ENCODE measurements at places on chromosomes 12 and 14.

- no peak for DNase-seq
Observed at GRCh38 chr14:34911209-34912150, 36.3 kb upstream of the BAZ1A start.

DNA sequence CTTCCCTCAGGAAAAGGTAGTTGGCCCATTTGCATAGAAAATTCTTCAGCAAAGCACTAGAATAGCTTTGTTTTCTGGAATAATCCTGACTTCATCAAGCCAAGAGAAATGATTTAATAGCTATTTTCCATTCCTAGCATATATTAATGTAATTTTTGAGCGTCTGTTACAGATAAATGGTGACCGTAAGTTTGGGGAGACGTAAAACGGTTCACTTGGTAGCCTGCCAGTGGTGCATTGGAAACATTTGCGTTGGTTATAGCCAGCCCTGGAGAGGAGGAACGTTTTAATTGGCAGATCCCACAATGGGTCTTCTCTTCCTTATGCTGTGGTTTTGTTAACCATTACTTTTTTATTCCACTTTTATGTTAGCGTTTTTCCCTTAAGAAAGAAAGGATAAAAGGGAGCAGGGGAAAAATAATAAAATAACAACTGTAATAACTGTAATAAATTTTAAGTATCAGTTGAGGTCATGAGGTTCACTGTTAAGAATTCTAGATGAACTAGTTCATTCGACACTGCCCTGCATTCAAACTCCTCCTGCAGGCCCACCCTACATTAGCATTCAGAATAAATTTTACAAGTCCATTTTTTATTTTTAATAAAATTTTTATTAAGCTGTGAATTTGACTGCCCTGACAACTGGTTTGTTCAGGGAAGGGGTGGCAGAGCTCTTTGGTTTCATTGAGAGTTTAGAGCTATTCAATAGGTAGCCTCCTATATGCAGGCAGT lies 300.7 kb downstream of the ERC1 start:
- DNase-seq: no peak

DNA sequence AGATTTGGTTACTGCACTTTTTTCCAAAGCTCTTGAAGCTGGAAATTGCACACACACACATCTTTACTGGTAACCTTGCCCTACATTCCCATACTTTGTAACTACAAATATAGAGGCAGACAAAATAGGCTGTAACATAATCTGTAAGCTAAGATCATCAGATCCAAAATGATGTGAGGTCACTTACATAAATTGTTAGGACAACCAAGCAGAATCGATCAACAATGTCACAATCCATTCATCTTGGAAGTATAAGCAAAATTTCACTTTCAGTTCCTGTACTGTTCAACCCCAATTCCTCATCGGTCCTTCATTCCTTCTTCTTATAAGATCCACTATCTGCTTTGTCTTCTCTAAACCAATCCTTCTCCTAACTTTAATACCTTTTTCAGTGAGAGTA lies 72.6 kb downstream of the EPS8 start:
- no peak for DNase-seq

DNA sequence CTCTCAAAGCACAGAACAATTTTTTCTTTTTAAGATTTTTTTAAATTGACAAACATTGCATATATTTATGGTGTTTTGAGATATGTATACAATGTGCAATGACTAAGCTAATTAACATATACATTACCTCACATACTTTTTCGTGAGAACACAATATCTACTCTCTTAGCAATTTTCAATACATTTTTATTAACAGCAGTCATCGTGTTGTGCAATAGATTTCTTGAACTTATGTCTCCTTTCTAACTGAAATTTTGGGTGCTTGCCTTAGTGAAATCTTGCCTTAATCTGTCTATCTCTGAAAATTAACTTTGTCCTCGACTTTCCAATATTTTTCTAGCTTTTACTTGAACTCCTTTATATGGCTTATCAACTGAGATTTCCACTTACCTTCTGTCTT lies 6.8 kb downstream of the OR10A7 start:
- DNase-seq: no peak

GRCh38 chr14:76271041-76271755 lies 104.7 kb upstream of the ESRRB start:
- no peak for DNase-seq

- no peak for DNase-seq
Observed at GRCh38 chr12:15863984-15864383, 18.2 kb upstream of the STRAP start.

DNA sequence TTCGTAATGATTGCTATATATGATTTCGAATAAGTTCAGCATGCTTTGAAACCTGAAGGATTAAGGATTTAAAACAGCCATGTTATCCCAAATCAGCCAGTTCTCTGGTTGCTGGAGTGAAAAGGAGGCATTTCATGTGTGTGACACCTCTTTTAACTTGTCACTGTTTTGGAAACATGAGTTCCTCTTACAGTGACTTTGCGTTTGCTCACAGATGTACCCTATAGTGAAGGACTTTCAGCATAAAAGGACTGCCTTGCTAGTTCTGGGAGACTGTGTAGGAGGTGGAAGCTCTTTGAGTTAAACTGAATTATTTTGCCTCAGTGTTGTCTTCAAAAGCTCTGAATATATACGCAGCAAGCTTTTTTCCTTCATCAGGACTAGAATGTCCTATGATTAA lies 7.6 kb downstream of the RNASE11 start:
- DNase-seq: no peak

DNA sequence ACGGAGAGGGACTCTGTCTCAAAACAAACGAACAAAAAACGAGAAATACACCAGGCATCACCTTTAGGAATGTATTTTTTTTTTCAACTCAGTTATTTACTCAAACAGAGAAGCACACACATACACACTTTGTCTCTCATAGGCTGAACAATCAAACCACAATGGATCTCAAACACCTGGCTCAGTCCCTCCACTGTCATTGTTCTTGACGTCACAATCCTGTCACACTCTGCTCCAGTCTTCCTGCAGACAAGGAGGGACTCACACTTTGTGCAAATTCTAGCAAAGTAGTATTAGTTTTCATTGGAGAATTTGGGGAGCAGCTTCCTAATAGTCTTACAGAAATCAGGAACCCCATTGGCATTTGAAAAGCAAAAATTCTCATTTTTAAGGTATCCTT lies 727.8 kb downstream of the BCL11B start:
- DNase-seq: no peak

- DNase-seq: no peak
Observed at GRCh38 chr12:67689385-67689784, 40.8 kb downstream of the DYRK2 start.

- no peak for DNase-seq
Observed at GRCh38 chr14:101977311-101978071, 13.1 kb downstream of the DYNC1H1 start.

- no peak for DNase-seq
Observed at GRCh38 chr12:51081421-51081820, 2.0 kb downstream of the CSRNP2 start.

GRCh38 chr12:75452675-75453330 lies 27.8 kb upstream of the GLIPR1 start:
- no peak for DNase-seq

GRCh38 chr12:89470741-89471509 lies 53.7 kb downstream of the GALNT4 start:
- no peak for DNase-seq

DNA sequence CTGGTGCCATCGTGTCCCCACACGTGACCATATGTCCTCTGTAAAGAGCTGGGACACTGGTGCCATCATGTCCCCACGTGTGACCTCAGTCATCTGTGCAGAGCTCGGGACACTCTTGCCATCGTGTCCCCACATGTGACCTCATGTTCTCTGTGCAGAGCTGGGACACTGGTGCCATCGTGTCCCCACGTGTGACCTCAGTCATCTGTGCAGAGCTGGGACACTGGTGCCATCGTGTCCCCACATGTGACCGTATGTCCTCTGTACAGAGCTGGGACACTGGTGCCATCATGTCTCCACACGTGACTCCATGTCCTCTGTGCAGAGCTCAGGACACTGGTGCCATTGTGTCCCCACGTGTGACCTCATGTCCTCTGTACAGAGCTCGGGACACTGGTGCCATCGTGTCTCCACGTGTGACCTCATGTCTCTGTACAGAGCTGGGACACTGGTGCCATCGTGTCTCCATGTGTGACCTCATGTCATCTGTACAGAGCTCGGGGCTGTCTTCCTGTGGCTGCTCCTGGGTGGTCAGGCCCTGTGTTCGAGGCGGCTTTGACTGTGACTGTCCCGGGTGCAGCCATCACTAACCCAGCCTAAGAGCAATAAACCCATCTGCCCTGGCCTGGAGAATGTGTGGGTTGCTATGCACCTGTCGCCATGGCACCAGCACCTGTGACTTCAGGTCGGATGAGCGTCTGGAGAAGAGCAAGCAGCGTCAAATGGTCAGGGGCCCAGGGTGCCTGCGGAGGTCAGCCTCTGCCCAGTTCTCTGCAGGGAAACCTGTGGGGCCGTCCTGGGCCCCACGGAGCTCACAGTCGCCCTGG lies 334.4 kb downstream of the ADGRD1 start:
- DNase-seq: no peak

- DNase-seq: no peak
Observed at GRCh38 chr14:45048385-45048784, 35.5 kb upstream of the PRPF39 start.

- no peak for DNase-seq
Observed at GRCh38 chr12:126791122-126791521, 1475.8 kb upstream of the TMEM132C start.

- DNase-seq: no peak
Observed at GRCh38 chr14:51277753-51278415, 37.8 kb downstream of the TMX1 start.

DNA sequence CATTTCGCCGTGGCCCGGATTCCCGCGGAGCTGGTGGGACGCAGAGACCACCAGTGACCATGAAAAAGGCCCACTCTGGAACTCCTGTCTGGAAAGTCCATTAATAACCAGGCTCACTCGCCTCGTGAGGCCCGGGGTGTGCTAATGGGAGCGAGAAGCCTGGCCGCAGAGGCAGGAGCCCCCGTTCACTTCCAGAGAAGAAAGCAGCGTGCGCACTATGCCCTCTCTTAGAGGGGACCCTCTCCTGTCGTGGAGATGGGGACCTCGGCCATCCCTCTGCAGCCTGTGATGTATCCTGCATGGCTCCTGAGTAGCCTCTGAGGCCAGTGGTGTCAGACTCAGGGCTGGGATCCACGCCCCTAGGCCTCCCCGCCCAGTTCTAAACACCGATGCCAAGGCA lies 134.1 kb upstream of the VRK1 start:
- DNase-seq: no peak

- DNase-seq: no peak
Observed at GRCh38 chr12:108021141-108021540, 107.9 kb upstream of the WSCD2 start.

DNA sequence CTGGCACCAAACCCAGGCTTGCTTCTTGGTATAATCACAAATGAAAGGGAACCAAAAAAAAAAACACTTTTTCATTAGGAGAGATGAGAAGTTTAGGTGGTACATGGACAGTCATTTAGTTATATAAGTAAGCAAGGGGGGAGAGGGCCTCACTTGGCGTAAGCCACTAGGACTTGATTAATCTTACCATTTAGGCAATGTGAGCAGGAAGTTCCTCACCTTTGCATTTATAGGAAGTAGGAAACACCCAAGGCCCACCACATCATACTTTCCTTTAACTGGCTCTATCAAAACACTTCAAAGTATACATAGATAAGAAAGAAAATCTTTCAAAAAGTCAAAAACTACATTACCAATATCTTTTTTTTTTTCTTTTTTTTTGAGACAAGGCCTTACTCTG lies 6.7 kb upstream of the RPS6KA5 start:
- DNase-seq: no peak

DNA sequence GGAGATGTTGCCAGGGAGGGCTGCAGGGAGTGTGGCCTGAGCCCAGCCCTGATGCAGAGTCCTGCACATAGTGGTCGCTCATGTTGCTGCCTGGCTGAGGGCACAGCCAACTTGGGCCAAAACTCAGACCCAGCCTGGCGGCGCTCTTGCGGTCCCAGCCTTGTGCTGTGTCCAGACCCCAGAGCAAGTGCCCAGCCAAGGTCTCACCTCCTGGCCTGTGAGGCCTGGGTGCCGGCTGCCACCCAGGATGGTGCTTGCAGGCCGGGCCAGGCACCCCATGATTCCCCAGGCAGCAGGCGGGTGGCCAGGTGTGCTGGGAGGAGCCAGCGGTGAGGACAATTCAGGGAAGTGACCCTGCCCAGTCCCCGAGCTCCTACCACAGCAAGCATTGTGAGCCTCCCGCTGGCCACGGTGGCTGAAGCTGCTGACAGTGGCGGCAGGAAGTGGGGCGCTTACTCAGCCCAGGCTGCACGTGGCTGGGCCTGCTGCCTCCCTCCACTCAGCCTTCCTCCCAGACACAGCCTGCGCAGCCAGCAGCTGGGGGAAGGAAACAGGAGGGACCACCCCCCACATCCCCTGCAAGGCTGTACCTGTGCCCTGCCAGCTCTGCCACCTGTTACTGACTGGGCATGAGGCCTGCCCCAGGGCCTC lies 17.7 kb upstream of the PGF start:
- DNase-seq: no peak

DNA sequence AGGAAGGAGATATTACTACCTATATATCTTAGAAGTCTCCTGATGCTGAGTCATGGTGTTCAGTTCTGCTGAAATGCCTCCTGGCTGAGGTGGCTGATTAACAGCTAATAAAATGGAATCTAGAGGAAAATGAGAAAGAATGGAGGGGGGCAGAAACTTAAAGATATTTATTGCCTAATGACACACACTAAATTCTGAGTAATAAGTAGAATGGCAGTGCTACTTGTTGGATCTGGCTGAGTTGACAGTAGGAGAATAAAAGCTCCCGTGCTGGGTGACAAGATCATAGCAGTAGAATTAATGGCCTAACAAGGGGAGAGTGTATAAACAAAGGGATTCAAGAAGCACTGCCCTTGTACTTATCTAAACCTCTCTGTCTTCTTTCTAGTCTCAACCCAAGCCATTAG lies 137.5 kb downstream of the CNTN1 start:
- DNase-seq: no peak

DNA sequence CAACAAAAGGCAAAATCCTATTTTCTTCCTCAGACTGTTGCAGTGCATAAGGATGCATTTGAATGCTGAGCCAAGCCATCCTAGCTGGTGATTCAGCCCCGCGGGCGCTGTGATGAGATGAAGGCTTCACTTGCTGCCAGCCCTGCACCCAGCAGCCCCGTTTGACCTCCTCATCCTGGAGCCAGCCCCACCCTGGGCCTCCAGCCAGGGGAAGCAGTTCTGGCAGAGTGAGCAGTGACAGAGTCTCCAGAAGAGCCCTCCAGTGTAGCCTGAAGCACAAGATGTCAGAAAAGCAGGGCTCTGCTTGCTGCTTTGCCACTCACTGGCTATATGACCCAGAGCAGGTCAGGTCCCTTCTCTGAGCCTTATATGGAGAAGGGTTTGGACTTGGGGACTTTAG lies 96.2 kb upstream of the HSPB8 start:
- peak; percentile 64 for DNase-seq

GRCh38 chr12:56241424-56242303 lies 11.8 kb downstream of the SLC39A5 start:
- DNase-seq: no peak

GRCh38 chr14:73754911-73755360 lies 40.8 kb upstream of the PNMA1 start:
- no peak for DNase-seq

- DNase-seq: no peak
Observed at GRCh38 chr12:5168148-5168547, 124.5 kb downstream of the KCNA5 start.
